ENCODE measurements at places on chromosomes 12 and 14.

DNA sequence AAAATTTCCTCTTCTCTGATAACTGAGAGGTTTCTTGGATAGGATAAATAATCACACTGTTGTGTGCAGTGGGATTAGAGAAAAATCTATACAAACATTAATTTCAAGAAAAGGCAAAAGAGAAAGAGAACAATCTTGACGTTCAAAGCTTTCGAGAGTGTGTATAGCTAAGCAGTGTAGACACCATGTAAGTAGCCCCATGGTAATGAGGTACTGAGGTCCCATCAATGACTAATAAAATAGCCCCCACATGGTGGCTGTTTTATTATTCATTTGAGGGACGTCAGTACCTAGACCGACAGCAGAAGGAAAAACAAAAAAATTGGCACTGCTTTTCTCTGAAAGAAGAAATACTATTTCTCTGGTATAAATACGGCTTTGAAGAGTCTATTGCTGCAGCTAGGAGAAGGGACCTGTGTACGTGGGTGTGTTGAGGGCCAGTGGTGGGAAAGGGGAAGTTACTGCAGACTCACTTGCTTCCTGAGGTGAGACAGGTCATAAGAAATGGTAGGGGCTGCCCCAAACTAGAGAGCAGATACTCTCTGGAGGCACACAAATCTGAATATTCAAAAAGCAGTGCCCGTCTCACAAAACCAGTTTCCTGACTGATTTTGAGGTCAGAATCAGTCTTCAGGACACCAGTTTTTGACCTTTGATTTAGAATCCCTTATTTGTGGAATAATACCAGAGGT, 339.8 kb downstream of the EMP1 start:
- no peak for DNase-seq

- no peak for DNase-seq
Observed at GRCh38 chr14:68685419-68686204, 107.3 kb downstream of the ZFP36L1 start.

DNA sequence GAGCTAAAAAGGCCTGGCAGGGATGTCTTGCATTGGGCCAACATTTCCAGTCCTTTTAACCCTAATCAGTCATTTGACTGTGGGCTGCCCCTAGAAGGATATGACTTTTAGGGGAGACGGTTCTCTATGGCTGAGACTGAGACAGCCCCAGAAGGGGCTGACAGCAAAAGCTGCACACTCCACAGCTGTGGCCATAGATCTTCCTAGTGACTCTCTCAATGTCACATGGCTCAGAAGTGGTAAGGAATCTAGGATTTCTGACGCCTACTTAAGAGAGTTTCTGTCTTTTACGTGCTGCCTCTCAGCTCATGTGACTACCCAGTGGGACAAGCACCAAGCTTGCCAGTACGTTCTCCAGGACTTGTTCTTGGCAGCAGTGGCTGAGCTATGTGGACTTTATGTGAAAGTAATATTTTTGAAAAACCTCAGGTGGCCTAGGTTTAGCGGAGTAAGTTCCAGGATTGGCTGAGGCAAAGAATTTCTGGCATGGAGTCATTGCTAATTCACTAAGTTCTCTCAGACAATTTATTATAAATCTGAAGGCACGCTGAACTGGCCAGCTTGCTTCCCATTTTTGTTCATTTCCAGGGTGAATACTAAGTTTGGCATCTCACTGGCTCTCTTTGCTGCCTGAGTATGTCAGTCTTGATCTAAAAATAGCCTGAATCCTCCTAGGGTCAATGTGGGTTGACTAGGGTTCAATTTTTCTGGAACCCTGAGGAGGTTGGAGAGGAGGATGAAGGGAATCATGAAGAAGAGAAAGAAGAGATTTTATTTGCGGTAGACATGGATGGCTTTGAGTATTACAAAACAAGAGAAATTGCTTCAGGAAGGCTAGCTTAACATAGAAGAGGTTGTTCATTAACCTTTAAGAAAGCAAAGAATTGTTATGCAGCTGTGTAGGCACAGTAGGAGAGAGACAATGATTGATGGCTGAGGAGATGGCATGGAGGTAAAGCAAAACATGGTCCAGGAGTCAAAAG, 271.8 kb downstream of the AEBP2 start:
- no peak for DNase-seq

- no peak for DNase-seq
Observed at GRCh38 chr12:66724026-66724425, 45.1 kb upstream of the GRIP1 start.

GRCh38 chr12:61694214-61694613, 566.0 kb upstream of the USP15 start:
- DNase-seq: no peak

DNA sequence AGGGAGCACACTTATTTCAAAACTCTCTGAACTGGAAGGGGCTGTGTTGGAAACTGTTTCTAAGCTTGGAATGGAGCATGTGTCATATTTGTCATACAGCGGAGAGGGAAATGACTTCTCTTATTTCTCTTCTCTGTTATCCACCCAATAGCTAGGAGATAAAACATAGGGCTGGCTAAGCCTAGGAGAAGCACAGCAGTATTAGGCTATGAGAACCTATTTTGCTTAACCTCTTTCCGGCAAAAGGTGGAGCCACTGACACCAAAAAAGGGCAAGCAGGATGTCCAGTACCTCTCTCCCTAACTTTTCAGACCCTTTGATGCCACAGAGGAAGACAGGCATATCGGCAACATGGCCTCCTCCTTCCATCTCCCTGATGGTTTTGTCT, 148.3 kb downstream of the CRADD start:
- DNase-seq: no peak

DNA sequence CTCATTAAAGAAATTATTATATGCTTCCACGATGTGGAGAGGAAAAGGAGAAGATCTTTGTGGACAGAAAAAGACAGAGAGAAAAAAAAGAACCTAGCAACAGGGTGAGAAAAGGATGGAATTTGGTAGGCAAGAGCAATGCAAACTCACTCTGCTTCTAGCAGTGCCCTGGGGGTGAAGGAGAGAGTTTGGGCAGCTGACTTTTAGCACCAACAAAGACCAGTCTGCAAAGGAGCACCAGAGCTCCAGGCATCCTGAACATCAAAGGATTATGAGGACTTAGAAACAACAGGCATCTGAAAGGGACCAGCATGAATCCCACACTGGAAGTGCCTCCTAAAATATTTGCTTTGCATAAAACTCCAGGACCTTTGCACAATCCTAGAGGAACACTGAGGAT, 32.8 kb upstream of the RERG start:
- DNase-seq: no peak

DNA sequence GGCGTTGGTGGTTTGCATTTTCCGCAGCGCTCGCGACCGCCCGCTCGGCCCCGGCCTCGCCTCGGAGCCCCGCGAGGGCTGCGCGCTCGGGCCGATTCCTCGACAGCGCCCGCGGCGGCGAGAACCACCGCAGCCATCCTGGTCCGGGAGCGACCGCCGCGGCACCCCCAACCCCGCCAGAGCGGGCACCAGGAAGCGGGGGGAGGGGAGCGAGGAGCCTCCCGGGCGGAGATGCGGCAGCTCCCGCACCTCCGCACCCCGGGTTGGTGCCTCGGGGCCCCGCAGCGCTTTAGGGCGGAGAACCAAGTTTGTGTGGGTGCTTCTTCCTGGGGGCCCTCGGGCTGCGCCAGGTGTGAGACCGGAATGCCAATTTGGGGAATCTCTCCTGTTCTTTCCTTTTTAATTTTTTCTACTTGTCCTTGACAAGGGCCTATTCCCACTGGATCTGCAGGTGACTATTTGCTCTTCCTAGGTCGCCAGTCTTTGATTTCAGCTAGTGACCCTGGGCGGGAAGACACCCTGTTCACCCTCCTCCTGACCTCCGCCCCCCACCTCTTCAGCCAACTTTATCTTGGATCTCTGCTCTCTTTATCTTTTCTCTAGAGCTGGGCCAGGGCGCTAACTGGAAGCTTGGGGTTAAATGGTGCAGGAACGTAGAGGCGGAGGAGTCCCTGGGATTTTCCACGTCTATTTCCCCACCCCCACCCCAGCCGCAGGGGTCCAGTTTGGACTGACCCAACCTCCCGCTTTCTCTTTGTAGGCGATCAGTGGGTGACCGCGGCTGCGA, at the start of gene SOCS2:
SOCS2 (plus strand) TSS at position 751 of the 787 bp plus-strand sequence. CDS start 223 bp downstream, outside the sequence.
- no peak for DNase-seq

DNA sequence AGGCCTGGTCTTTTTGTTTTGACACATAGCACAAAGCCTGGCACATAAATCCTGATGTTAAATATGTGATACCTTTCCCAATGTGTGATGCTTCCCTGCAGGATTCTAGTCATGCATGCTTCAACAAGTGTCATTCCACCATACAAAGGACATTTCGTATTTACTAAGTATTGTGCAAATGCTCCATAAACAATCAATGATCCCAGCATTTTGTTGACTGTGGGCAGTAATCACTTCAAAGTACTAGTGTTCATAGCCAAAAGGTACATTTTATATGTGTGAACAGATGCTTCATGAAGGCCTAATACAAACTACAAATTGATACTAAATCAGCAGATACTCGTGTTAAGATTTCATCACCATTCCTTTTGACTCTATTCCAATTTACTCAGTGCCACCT, 4.4 kb downstream of the CCNB1IP1 start:
- no peak for DNase-seq

DNA sequence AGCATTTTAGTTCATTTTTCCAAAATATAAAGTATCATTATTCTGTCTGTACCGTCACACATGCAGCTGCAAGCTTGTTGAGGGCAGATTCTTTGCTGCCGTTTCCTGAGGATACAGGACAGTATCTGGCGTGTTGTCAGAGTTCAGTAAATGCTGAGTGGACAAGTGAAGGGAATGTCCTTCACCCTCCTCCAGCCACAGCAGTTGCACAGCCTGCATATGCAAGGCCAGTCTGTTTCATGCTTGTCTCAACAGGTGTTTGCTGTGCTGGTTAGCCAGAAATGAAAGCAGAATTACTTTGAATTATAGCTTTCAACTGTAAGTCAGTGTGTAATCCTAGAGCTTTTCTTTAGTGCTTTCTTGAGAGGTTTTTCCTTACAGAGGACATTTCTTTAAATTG, 36.5 kb downstream of the TDP1 start:
- DNase-seq: no peak

- no peak for DNase-seq
Observed at GRCh38 chr12:5588176-5588575, 156.3 kb downstream of the NTF3 start.

GRCh38 chr12:44217146-44217883, 381.4 kb downstream of the TMEM117 start:
- DNase-seq: no peak

- no peak for DNase-seq
Observed at GRCh38 chr12:80701388-80701787, 6.0 kb upstream of the MYF6 start.

- DNase-seq: no peak
Observed at GRCh38 chr14:94031883-94032279, 5.7 kb downstream of the OTUB2 start.

- DNase-seq: no peak
Observed at GRCh38 chr14:100402631-100403030, 79.5 kb downstream of the SLC25A47 start.
